Stimulated activated CD8-positive, alpha-beta memory T cell treated with anti-CD3 and anti-CD28 coated beads, Interleukin-7, amount 100 ng/mL, for 24 hours (primary cell): ENCODE measurements at places on chromosomes 1 and 21.

DNA sequence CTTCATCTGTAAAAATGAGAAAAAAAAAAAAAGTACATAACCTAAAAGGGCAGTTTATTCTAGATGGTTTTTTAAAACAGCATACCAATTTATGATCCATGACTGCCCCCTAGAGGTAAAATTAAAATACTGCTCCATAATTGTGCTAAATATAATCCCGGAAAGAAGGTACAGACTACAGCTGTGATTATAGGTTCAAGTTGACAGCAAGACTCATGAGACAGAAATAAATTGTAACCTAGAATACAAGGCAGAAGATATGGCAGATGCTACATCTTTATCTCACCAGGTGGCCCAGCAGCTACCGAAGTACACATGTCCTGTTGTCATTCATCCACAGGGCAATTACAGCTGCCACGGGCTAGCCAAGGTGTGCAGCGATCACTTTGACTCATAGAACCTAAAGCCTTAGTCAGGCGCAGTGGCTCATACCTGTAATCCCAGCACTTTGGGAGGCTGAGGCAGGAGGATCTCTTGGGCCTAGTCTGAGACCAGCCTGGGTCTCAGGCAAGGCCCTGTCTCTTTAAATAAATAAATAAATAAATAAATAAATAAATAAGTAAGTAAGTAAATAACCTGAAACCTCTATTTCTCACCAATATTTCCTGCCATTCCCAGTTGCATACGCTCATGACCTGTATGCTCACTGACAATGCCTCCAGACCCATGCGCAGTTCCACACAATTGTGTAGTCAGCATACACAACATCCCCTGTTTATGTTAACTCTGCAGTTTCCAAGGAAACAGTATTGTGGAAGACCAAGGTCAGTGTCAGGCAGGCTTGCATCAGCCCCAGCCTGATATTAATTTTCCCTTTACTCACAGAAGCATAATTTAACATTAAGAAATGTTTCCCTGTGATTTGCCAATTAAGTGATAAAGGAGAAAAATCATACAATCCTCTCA lies 18.3 kb upstream of the PPIE start:
- DNase-seq: no peak

DNA sequence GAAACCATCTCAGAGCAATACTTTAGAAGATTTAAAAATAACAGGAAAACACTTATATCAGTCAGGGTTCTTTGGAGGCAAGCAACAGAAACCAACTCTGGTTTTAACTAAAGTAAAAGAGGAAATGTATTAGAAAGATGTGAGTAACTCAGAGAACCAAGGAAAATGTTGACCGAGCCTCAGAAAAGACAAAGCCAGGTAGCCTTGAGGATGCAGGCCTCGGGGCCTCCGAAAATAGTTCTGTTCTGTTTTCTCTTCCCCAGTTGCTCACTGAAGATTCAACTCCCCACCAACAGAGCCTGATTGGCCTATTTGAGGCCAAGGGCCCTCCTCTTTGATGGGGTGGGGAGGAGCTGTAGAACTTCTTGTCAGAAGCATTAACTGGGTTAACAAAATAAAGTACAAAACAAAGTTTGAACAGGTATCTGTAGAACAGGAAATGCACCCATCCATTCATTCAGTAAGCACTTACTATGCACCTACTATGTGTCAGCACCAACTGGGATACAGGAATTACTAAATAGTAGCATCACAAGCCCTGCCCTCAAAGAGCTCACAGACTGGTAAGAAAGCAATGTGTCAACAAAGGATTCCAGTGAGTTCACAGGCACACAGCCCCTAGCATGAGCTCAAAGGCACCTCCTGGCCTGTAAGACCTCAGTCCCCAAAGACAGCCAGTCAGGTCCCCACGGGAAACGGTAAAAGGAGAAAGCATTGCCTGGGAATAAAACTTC lies 12.6 kb downstream of the SLAMF8 start:
- DNase-seq: no peak

DNA sequence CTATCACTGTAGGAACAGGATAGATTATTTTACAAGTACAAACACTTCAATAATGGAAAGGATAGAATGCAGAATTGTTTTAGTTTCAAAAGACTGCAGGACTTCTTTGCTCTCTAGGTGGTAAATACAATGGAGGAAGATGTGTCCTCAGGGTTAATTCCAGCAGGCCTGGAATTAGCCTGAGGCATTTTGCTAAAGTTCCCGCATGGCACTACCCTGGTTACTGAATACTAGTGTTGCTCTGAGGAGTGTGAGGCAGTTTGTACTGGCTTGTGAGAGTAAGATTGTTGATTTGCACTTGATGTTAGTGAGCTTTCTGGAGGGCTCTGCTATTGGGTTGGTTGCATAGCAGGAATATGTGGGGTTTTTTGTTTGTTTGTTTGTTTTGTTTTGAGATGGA lies 61.4 kb downstream of the FASLG start:
- no peak for DNase-seq

- DNase-seq: no peak
Measured at GRCh38 chr1:178241057-178241456, 147.2 kb downstream of the RASAL2 start.

- DNase-seq: no peak
Measured at GRCh38 chr21:43611598-43612369, 47.5 kb downstream of the HSF2BP start.

- peak; percentile 23 for DNase-seq
Measured at GRCh38 chr1:228734881-228735801, at the start of gene RHOU. RHOU (plus strand) TSS chr1:228735479; CDS start chr1:228735743, 264 bp downstream.

DNA sequence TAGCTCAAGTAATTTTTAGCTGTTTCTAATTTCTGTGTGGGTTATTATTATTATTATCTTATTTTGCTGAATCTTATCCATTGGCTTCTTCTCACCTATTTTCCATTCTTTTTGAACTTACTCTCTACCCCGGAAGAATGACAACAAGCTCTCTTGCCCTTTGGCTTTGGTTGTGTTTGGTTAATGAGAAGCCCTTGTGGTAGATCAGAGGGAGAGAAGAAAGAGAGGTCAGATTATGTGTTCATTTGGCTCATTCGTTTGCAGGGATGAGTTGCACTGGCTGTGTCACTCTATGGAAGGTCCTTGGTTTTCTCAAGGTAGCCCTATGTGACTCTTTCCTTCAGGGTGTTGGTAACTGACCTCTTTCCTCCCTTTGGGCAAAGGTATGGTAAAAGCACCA lies 391.9 kb downstream of the LMO4 start:
- DNase-seq: no peak

GRCh38 chr1:25821630-25822091 lies 1.9 kb downstream of the MTFR1L start:
- no peak for DNase-seq

DNA sequence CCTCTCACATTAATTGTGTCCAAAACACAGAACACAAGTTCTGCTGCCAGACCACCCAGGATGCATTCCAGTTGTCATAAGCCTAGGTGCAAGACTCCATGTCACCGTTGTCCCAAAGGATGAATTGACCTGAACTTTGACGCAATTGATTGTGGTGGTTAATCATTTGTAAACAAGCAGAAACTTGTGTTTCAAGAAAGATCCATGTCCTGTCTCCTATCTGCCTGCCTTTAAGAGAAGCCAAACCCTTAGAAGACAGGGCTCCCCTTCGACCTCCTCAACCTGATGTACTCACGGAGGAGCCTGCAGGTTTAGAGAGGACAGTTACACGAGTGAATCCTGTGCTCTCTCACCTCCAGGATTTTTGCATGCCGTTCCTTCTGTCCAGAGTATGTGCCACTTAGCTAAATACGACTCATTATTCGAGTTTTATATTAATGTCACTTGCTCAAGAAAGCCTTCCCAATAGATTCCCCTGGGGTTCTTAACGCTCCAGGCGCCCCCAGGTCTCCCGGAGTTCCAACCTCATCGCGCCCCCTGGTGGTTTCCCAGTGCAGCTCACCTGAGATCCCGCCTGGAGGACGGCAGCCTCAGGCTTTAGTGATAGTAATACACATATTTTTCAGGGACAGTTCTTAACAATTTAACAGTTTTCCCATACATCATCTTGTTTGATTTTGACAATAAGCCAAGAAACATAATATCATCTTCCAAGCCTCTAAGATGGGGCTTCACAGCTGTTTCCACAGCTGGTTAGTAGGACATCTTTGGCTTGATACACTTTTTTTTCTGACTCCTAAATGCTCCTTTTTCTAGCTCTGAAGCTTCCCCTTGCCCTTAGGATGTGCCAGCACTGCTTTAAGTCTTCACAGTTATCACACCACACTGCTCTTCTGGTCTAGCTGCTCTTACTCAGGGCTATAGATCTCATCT lies 2.4 kb upstream of the C8B start:
- DNase-seq: no peak

GRCh38 chr1:67597336-67597735 lies 87.7 kb upstream of the GADD45A start:
- DNase-seq: no peak

DNA sequence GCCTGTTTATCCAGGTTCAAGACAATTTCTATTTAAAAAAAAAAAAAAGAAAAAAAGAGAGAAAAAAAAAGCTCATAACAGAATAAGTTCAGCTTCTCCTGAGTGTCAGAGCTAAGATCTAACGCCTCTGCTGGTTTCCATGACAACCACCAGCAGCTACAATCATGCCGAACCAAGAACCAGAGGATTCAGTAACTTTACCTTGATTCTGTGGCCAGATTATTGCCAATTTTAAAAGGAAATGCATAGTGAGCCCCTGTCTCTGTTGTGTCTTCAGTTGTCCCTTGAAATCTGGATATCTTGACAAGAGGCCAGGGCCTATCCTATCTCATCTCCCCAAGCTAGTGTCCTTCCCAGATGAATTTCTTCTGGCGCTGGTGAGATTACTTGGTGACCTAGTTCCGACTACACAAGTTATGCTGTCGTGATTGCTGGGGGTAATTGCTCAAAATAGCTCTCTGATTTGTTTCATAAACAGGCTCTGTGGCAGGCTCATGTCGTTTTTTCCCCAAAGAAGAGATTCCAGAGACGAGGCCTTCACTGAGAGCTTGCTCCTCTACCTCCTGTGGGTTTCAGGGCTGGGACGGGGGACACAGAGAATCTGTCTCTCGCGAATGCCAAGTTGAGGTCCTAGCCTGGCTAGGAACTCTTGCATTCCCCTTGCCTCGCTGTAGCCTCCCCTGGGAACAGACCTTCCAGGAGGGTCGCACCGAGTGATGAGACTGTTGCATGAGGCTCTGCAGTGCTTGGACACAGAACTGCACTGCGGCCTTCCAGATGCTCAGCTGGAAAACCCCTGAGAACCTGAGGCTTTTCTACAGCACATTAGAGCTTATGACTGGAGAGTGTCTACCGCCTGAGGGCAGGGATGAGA lies 32.4 kb upstream of the SCCPDH start:
- no peak for DNase-seq

- DNase-seq: no peak
Measured at GRCh38 chr21:27268290-27268689, 301.4 kb upstream of the ADAMTS5 start.

GRCh38 chr1:215104283-215104682 lies 21.7 kb downstream of the KCNK2 start:
- DNase-seq: no peak

DNA sequence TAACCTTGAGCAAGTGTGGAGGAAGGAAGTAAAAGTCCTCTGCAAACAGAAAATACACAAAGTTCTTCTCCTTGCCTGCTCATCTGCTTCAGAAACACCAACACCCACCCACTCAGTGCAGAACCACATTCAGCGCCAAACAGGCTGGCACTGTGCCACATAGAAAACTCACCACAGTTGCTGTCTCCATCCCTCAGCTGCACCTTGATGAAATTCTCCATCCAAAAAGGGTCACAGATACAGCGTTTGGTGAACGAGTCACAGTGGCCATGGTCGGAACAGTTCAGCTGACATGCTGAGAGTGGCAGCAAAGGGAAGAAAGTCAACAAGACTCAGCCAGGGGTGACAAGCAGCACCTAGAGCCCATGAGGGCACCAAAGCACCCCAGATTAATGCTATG lies 114.5 kb downstream of the KIAA0319L start:
- DNase-seq: no peak

DNA sequence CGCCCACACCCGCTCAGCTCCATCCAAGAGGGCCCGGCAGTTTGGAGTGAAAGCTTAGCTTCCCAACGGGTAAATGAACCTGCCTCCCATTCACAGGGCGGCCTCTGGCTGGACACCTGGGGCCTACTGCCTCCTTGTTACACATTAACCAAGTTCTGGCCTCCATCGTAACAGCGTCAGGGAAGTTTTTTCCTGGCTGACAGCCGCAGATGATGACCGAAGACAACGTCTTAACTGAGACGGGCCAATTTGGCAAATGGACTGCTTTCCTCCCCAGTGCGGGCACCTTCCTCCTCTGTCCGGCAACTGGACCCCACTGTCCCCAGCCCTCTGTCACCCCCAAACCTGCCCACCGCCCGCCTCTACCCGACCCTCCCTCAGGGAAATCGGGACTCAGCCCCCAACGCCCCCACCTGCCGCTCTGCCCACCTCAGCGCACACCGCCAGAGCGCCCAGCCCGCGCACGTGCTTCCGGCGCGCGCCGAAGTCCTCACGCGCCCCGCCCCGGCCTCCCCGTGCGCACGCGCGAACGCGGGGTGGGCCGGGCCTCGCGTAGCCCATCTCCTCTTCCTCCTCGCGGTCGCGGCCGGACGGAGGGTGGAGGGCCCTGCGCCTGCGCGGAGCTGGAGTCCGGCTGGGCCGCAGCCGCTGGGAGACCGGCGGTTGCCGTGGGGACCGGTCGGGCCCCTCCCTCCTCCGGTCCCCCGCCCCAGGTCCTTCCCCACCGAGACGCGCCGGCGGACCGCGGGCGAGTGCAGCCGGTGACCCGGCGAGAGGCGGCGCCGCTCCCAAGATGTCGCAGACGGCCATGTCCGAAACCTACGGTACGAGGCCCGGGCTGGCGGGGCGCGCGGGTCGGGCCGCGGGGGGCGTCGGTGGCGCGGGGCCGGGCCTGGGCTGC lies at the start of gene RAB4A:
Gene RAB4A (plus strand): TSS at position 565 of the 901 bp plus-strand sequence. CDS start 229 bp downstream, at position 794.
- peak; percentile 47 for DNase-seq

GRCh38 chr1:2795926-2796325 lies 5.6 kb downstream of the TTC34 start:
- DNase-seq: no peak

- DNase-seq: no peak
Measured at GRCh38 chr1:101257500-101258325, 20.9 kb downstream of the S1PR1 start.

DNA sequence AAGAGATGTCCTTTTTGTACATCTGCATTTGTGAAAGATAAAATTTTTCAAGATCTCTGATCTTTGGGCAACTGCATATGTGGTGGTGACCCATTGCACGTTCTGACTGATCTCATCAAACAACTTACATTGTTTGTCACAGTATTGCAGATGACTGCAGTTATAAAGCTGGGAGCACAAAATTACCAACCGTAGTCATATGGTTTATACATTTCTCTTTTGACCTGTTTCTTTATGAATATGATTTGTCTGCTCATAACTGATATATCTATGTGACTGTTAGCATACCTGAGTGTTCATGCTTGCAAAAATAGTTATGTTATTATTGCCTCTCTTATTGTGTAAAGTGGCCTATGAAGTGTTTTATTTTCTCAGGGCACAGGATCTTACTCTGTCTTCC lies 43.7 kb upstream of the HMCN1 start:
- no peak for DNase-seq

DNA sequence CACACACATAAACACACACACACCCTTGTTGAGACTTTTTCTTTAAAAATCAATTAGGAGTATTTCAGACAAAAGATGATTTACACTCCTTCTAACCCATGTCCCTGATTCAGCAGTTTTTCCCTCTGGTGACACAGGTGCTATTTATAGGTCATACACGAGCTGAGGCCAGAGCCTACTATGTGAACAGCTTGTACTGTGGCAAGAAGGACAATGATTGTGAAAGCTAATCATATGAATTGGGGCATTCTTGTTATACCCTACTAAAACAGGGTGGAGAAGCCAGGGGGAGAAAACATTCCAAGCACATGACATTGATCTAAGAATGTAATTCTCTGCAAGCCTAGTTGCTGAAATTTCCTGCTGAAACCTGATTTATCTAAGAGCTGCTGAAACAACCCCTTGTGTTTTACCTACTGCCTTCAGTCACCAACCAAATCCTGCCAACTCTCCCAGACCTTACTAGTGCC lies 60.3 kb downstream of the XCL1 start:
- no peak for DNase-seq
